ENCODE measurements at places on chromosomes 2 and 18. TPM values are rescaled to one million over a fixed set of nuclear protein-coding genes. Genes with fewer than 3 reads are reported as not detected.

The ZC3H8 gene
- 3.7 TPM for polyA plus RNA-seq

The CHRNA1 gene
- polyA plus RNA-seq: not detected

The LOXL3 gene
- polyA plus RNA-seq: 2.2 TPM

The PID1 gene
- 1.3 TPM for polyA plus RNA-seq

The DTNA gene
- 2.6 TPM for polyA plus RNA-seq

The ALPP gene
- 0.03 TPM for polyA plus RNA-seq

The MBP gene
- 17.2 TPM for polyA plus RNA-seq

The TRIM54 gene
- polyA plus RNA-seq: not detected

The IL1A gene
- polyA plus RNA-seq: 26.3 TPM

The ABCG5 gene
- polyA plus RNA-seq: not detected

The GGCX gene
- 42.4 TPM for polyA plus RNA-seq

The FAM110C gene
- 18.5 TPM for polyA plus RNA-seq

The TCF23 gene
- not detected for polyA plus RNA-seq

The PASK gene
- polyA plus RNA-seq: 5.3 TPM

The SRD5A2 gene
- not detected for polyA plus RNA-seq

The CYBRD1 gene
- 12.7 TPM for polyA plus RNA-seq

The B3GNT7 gene
- 0.19 TPM for polyA plus RNA-seq

The PROC gene
- polyA plus RNA-seq: 0.60 TPM

The MAP2 gene
- polyA plus RNA-seq: 3.4 TPM

The FBXO41 gene
- polyA plus RNA-seq: 4.5 TPM

The SERPINB13 gene
- polyA plus RNA-seq: 4.2 TPM

The STARD6 gene
- polyA plus RNA-seq: 0.14 TPM

The TUBA4B gene
- polyA plus RNA-seq: 0.08 TPM

The SPC25 gene
- 9.3 TPM for polyA plus RNA-seq

The SPHKAP gene
- polyA plus RNA-seq: not detected

The ICOS gene
- polyA plus RNA-seq: not detected

The KRTCAP3 gene
- polyA plus RNA-seq: 4.5 TPM

The CD302 gene
- polyA plus RNA-seq: 1.6 TPM

The TNFRSF11A gene
- 2.3 TPM for polyA plus RNA-seq

The PCARE gene
- 0.05 TPM for polyA plus RNA-seq

The ARHGAP15 gene
- not detected for polyA plus RNA-seq

The CCDC141 gene
- polyA plus RNA-seq: 0.01 TPM

The CD8B gene
- not detected for polyA plus RNA-seq

The CPO gene
- not detected for polyA plus RNA-seq

The DLX2 gene
- 0.16 TPM for polyA plus RNA-seq

The IL18R1 gene
- 0.35 TPM for polyA plus RNA-seq

The PLGLB2 gene
- 0.05 TPM for polyA plus RNA-seq

The PLCD4 gene
- polyA plus RNA-seq: 2.8 TPM

The NT5DC4 gene
- polyA plus RNA-seq: 0.07 TPM

The PDE1A gene
- 0.05 TPM for polyA plus RNA-seq

The AQP12A gene
- polyA plus RNA-seq: not detected

The COL5A2 gene
- 13.3 TPM for polyA plus RNA-seq

The ANTXR1 gene
- 26.5 TPM for polyA plus RNA-seq

The FAM237A gene
- not detected for polyA plus RNA-seq

The NYAP2 gene
- polyA plus RNA-seq: not detected

The ZNF521 gene
- polyA plus RNA-seq: 0.15 TPM

The UGT1A4 gene
- polyA plus RNA-seq: not detected

The ATP8B1 gene
- 6.8 TPM for polyA plus RNA-seq

The CFAP210 gene
- polyA plus RNA-seq: not detected

The DYSF gene
- 3.4 TPM for polyA plus RNA-seq

The GAREM2 gene
- 0.19 TPM for polyA plus RNA-seq

The AGXT gene
- polyA plus RNA-seq: not detected

The ZNF396 gene
- 0.09 TPM for polyA plus RNA-seq

The NEU2 gene
- not detected for polyA plus RNA-seq

The DNAJC27 gene
- polyA plus RNA-seq: 1.4 TPM

The PRADC1 gene
- polyA plus RNA-seq: 15.4 TPM

The TUBA3E gene
- not detected for polyA plus RNA-seq

The CDH2 gene
- not detected for polyA plus RNA-seq

The SMAD4 gene
- polyA plus RNA-seq: 60.6 TPM

Measured in mammary epithelial cell (primary cell).